ENCODE measurements at places on chromosomes 16 and 17.

- no peak for DNase-seq
Measured at GRCh38 chr17:51746421-51746820, 412.1 kb downstream of the CA10 start.

DNA sequence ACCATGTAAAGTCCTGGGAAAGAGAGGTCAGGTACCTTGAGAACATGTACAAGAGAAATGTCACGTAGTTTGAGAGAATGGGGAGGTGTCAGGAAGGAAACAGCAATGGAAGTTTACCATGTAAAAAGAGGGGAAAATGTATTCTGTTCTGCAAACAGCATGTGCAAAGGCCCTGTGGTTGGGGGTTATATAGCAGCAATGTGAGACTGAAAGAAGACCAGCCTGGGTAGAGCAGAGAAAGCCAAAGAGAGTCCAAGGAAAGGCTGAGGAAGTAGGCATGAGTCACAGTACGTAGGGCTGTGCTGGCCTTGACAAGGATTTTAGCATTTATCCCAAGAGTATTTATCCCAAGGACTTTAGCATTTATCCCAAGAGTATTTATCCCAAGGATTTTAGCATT lies 141.3 kb upstream of the CACNG3 start:
- no peak for DNase-seq

GRCh38 chr17:39973496-39973895 lies 7.1 kb upstream of the PSMD3 start:
- DNase-seq: no peak

DNA sequence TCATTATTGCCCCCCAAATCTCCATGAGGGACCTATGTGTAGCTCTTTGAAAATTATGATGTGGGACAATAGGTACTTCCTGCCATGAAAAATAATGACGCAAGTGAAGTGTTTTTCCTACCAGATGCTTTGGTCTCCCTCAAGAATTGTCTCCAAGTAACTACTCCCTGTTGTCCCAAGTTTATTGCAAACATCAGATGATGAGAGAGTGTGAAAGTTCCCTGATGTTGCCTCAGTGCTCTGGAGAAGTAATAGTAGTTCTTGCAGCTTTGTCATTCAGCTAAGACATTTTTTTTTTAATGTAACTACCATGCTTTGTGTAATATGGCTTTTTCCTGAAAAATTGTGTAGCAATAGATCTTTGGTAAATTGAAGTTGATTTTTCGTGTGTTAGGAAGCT lies 20.1 kb downstream of the LPCAT2 start:
- DNase-seq: no peak

GRCh38 chr17:71926746-71927398 lies 193.9 kb upstream of the SOX9 start:
- no peak for DNase-seq

GRCh38 chr17:82414548-82415281 lies 3.4 kb upstream of the HEXD start:
- no peak for DNase-seq

GRCh38 chr17:48347177-48347576 lies 82.8 kb downstream of the SKAP1 start:
- DNase-seq: no peak

- DNase-seq: no peak
Measured at GRCh38 chr17:61616783-61617182, 25.8 kb upstream of the NACA2 start.

- no peak for DNase-seq
Measured at GRCh38 chr17:61908292-61909037, 19.3 kb downstream of the INTS2 start.

DNA sequence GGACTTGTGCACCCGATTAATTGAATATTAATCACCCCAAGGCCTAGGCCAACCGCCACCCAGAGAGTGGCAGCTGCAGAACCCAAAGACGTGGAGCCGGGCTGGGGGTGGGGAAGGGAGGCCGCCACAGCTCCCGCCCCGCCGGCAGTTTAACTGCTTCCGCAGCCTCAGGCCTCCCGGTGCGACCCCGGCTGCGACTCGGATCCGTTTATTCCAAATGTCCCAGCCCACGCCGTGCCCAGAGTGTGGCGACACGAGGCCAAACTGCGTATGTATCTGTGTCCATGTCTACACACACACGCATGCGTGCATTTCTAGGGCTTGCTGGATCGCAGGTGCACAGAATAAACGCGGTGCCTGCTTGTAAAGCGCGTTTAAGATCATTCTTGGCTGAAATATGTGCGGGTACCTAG lies 802 bp upstream of the TOB1 start:
- DNase-seq: no peak

GRCh38 chr17:72126575-72127486 lies 6.0 kb downstream of the SOX9 start:
- DNase-seq: no peak

DNA sequence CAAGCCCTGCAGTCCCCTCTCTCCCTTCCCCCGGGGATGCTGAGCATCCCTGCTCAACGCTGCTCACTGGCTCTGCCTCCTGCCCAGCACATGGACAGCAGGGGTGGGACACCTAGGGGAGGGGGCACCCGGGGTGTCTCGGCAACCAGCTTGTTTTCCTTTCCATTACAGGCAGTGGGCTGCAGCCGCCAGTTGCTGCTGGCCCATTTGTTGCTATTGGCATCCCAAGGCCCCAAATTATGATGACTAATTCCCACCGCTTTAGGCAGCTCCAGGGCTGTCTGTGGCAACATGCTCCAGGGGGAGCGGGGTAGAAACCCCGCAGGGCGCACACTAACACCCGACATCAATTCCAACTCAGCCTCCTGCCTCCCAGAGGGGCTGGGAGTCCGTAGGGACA lies 4.9 kb downstream of the SDK2 start:
- DNase-seq: no peak

DNA sequence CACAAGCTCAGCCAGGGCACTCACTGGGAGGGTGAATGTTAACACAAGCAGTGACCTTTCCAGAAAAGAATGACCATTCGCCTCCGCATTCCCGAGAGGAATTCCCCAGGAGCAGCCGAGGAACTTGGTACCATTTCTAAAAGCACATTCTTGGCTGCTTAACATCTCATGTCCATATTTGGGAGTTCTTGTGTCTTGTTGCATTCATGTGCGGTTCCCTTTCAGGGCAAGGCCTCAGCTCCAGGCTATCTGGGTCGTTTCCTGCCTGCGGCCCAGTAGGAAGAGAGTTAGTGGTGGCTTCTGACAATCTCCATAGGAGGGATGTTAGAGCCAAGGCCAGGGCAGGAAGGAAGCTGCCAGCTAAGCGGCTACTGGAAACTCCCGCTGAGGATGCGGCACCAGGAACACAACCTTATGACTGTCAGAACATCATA lies 27.8 kb upstream of the MEAK7 start:
- DNase-seq: no peak

DNA sequence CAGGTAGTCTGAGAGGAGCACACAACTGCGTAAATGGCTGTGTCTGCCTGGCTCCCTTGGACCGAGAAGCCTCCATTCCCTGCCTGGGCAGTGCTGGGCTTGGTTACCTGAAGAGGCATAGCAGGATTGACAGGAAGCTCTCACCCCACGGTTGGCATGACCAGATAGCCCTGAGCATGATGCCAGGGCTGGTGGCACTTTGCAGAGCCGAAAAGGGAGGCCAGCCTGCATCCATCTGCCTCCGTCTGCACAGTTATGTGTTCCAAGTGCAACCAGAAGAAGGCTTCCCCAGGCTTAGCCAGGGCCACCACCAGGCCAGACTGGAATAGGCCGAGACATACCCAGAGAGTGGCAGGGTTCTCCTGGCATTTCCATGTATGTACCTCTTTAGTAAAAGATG lies 36.6 kb downstream of the GNAO1 start:
- DNase-seq: no peak

DNA sequence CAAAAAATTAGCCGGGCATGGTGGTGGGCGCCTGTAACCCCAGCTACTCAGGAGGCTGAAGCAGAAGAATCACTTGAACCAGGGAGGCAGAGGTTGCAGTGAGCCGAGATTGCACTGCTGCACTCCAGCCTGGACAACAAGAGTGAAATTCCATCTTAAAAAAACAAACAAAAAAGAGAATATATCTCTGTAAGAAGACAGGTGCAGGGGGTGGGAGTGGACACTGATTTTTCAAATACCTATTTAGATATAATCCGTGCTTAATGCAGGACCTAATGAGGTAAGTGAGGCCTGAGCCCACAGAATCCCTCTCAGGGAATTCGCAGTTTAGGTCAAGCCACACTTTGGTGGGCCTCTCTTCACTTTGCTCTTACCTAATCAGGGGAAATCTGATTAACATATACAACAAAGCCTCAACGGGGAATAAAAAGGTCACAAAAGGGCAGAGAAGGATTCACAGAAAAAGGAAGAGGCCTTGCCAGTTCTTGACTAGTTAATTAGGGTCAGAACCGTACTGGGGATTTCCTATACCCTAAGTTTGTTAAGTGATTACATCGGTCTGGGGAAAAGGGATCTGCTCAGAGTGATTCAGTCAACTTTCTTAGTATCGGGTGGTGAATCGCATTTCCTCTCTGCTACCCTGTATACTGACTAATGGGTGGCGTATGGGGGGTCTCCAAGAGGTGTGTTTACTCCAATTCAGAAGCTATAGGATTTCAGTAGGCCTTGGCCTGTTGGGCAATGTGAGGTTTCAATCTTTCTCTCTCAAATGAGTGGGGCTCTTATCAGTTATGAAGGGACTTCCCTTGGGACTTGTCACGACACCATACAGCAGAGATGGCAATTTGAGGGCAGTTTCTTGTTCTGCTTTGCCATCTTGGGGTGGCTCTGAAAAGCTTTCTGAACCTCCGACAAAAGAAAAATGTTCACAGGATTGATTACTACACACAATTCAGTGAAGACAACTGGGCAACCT lies 1.9 kb upstream of the NFAT5 start:
- DNase-seq: peak; percentile 93

DNA sequence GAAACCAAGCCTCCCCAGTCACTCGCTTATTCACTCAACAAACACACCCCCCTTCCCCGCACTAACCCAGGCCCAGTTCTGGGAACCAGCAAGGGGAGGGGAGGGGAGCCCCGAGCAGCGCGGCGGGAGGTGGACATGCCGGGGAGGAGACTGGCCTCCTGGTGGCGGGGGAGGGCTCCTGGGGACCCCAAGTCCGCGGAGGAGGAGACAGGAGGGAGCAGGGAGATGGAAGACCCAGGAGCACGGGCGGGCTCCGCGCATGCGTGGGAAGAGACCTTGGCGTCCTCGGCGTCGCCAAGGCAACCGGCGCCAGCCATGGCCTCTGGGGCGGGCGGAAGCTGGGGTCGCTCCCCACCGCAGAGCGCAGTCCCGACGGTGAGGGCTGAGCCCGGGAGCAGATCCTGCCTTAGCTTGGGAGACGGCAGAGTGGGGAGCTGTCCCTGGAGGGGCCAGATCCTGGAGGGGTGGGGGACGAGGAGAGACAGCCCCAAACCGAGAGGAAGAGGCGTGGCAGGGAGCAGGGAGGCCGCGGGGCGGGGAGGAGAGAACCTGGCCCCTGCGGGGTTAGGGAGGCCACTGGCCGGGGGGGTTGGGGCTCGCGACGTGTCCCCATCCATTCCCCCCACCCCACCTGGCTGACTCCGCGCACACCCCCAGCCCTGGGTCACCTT lies at the start of gene PRR29:
Gene PRR29, plus strand, starts transcription at position 302 of the 671 bp plus-strand sequence. Its CDS starts 14 bp downstream, at position 316.
- no peak for DNase-seq

- DNase-seq: no peak
Measured at GRCh38 chr16:3182608-3183444, 5.2 kb upstream of the OR1F1 start.

DNA sequence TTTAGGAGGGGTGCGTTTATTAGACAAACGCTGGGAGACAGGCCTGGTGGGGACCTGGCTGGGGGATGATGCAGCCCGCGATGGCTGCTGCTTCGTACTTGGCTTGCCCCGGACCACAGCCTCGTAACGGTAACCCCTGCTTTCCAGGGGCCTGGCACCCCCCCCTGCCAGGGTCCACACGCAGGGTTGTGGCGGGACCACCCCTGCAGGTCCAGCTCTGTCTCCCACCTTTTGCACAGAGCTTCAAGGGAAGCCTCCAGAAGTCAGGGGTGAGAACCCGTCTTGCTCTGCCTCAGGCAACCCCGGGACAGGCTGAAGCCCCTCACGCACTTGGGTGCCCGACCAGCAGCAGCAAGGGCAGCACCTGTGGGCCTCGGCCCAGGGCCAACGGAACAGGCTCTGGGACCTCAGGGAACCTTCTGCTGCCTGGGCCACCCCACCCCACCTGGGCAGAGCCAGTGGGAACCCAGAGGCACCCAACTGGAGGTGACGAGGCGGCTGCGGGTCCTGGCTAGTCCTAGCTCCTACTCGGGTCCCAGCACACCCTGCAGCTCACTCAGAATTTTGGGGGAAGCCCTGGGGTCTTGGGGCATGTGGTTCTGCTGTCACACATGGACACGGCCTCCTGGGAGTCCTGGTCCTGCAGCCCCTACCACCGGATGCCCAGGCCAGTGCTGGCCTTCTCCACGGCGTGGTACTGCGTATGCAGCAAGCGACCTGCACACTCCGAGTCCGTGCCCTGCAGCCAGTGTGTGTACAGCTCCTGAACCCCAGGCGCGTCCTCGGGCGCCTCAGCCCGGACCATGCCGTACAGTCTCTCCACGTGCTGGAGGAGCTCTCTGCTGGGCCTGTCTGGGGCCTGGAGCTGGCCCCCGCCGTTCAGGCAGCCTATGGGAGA lies 3.1 kb downstream of the HAGHL start:
- no peak for DNase-seq

GRCh38 chr16:20814784-20815183 lies 8.5 kb downstream of the REXO5 start:
- DNase-seq: no peak

DNA sequence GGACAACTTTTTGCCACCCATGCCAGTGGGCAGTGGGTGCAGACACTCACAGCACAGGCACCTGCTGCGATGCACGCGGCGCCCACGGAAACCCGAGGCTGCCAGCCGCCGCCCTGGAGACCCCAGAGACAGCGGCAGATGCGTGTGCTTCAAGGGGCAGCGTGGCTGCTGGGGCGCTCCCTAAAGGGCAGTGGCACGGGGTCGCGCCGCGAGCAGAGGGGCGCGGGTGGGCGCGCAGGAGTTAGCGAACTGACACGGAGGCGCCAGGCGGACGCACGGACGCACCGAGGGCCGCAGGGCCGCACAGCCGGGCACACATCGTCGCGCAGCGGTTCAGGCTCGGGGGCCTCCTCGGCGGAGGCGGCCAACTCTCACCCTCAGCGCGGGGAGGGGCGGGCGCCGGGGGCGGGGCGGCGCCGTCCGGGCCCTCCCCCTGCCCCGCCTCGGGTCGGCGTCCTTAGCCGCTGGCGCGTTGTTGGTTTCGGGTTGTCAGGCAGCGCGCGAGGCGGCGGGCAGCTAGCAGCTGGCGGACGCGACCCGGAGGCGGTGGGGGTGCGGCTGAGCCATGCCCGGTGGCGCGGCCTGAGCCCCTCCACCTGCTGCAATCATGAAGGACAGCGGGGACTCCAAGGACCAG lies at the start of gene KIF19:
Gene KIF19, plus strand, starts transcription at position 484 of the 637 bp plus-strand sequence. Its CDS starts 124 bp downstream, at position 608.
- no peak for DNase-seq

GRCh38 chr16:85645021-85645589 lies 32.0 kb downstream of the GSE1 start:
- DNase-seq: no peak

- DNase-seq: no peak
Measured at GRCh38 chr16:84546669-84547545, 42.4 kb upstream of the MEAK7 start.

All from GM12878 (cell line).